ENCODE measurements at places on chromosomes 12 and 14. TPM values are rescaled to one million over a fixed set of nuclear protein-coding genes. Genes with fewer than 3 reads are reported as not detected.

DNA sequence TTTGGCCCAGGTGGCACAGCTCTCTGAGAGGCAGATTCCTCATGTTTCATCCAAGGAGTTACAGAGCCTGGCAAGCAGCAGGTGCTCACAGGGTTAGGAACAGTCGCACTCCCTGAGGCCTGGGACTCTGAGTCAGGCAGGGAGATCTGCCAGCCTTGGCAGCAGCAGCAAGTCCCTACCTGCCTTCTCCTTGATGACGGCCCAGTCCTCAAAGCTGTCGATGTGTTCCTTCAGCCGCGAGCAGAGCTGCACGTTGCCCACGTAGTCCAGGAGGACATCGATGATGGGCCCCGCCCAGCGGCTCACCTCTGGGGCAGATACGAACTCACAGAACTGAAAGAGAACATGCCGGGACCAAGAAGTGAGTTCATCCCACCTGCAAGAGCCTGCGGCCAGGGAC, 10.4 kb downstream of the FAM181A start:
- no peak for DNase-seq

DNA sequence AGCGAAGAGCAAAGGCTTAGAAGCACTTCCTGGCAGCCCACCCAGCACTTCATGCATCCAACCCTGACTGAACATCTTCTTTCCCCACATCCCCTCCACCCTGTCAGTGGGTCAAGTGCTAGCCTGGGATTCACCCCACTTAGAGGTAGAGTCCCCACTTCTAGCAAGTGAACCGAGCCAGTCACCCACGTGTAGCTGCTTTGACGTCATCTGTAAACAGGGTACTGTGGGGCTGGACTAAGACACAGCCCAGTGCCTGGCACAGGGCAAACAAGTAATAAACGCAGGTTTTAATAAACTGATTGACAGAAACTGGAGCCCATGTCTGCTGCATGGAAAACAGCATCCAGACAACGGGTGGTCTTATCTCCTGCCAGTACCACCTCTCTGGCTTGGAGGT, 61.7 kb downstream of the ITPK1 start:
- no peak for DNase-seq

- peak; percentile 66 for DNase-seq
These were observed 4.1 kb upstream of the SLC7A7 start for GRCh38 chr14:22819151-22819988.

DNA sequence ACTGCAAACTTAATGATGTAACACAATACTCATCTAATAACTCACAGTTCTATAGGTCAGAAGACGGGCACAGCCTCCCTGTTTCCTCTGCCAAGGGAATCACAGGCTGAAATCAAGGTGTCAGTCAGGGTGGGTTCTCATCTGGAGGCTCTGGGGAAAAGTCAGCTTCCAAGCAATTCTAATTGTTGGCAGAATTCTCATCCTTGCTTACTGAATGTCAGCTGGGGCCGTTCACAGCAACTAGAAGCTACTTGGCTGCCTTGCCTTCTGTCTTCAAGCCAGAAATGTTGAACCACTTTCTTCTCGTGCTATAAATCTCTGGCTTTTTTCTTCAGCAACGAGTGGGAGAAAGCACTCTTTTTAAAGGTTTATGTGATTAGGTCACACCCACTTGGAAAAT, 80.1 kb upstream of the PDZRN4 start:
- no peak for DNase-seq

Gene SLCO1B1
- total RNA-seq, result not detected

GRCh38 chr14:102499401-102500157, 10.0 kb downstream of the ANKRD9 start:
- DNase-seq, result peak; percentile 91

GRCh38 chr14:68516342-68516741, 276.5 kb downstream of the ZFP36L1 start:
- DNase-seq, result no peak

GRCh38 chr14:50615552-50615951, 52.6 kb downstream of the SAV1 start:
- DNase-seq, result no peak

- DNase-seq, result peak; percentile 43
These were observed 534 bp downstream of the PPP2R3C start for GRCh38 chr14:35121026-35121886.

DNA sequence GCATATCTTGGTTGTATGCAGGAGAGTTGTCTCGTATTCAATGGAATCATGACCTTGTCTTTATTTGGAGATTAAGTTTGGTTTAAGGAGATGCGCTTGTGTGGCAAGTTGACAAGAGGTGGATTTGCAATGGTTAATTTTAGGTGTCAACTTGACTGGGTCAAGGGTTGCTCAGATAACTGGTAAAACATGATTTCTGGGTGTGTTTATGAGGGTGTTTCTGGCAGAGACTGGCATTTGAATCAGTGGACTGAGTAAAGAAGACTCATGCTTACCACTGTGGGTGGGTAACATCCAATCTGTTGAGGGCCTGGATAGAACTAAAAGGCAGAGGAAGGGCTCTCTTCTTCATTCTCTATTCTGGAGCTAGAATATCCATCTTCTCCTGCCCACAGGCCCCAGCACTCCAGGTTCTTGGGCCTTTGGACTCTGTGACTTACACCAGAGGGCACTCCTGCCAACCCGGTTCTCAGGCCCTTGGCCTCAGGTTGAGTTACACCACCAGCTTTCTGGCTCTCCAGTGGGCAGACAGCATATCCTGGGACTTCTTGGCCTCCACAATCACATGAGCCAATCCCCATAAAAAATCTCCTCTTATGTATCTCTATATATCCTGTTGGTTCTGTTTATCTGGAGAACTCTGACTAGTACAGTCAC, 141.5 kb upstream of the ARID2 start:
- no peak for DNase-seq

DNA sequence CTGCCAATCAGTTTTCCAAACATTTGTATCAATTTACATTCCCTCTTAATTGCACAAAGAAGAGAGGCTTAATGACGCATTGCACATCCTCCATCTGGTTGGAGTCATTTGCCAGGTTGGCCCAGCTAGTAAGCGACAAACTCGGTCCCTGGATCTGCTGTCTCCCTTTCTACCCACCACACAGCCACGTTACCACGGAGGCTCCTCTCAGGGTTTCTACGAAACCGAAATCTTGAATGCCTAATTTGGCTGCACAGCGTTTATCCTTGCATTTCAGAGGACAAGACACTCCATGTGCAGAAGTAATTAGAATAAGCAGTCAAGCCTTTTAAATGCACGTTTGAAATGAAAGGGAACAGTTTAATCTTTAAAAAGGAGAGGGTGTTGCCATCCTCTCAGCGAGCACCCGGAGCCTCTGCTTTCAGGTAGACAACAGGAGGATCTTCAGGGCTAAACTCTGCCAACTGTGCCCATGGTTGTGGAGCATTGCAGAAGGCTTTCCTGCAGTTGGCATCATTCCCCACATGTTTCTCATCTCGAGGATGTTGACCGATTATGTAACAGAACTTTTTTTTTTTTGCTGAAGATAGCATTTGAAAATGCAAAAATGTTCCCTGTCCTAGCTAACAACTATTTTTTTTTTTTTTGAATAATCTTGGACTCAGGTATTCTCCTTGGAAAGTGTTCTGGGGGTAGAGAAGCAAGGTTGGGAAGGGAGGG, 37.8 kb downstream of the SLC24A4 start:
- DNase-seq, result no peak

DNA sequence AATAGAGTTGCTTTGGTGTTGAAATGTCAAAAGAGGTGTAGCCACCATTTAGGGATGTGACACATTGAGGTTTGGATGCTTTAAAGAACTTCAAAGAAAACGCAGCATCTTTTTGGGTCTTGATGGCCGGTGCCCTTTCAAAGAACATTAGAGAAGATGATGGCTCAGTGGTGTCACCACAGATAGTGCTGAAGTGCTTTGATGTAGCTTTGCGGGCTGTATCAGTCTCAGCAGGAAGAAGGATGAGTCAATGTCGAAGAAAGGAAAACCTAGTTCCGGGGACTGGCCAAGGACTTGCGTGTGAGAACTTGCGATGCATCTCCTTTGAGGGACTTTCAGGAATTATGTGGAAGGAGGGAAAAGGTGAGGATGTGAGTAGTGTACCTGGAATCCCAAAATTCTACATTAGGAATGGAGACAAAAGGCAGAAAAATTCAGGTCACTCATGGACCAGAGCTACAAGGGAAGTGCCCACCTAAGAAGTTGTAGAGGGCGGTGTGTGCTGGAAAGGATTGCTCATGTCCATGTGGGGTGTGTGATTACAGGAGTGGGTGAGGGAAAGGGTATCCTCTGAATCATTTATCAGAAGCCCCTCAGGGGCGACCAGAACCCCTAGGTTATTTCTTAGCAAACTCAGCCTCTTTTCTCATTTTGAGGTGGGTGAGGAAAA, 39.7 kb upstream of the GZMB start:
- no peak for DNase-seq

DNA sequence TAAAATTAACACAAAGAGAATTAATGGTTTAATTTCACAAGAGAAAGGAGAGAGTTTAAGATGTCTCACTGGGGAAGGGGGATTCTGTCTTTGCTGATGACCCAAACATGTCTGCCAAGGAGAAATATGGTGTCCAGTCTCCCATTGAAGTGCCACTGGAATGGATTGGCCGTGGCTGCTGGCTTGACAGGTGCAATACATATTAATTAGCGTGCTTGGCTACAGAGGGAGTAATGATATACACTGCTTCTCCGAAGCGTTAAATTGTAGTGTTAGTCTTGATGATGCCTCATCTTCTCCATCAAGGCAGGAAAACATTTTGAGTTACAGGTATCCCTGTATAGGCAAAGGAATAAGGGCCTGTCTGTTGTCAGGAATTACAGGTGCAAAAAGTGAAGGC, 393.4 kb upstream of the TMPO start:
- no peak for DNase-seq

DNA sequence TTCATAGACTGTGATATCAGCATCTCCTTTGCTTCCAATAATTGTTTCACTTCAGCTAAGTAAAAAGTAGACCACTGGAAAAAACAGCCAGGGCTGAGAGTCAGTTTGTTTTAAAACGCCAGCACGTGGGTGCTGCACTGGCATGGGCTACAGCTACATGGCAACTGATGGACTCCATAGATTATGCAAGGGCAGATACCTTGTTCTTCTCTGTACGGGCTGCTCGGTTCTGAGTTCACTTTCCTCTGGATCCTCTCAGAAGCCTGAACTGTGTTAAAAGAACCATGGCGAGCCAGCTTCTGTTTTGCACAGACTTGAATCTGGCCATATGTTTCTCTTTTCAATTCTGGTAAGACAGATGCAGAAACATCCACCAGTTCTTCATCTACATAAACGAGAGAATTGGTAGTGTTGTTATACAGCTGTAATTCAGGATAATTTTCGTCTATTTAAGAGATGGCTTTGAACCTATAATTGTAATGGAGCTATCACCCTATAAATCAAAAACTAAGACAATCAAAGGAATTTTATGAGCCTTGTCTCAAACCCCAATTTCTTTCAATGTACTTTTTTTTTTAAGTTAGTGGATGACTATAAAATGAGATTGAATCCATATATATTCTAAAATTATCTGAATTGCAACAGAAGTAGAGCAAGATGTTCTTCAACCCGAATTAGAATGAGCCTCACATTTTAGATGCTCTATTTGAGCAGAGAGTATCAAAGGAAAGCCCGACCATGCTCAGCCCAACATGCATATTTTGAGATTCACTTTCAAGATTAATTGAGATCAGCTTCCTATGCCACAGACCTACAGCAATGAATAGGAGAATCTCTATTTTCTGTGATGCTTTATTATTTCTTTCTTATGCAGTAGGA, 31.5 kb downstream of the E2F7 start:
- DNase-seq, result no peak

DNA sequence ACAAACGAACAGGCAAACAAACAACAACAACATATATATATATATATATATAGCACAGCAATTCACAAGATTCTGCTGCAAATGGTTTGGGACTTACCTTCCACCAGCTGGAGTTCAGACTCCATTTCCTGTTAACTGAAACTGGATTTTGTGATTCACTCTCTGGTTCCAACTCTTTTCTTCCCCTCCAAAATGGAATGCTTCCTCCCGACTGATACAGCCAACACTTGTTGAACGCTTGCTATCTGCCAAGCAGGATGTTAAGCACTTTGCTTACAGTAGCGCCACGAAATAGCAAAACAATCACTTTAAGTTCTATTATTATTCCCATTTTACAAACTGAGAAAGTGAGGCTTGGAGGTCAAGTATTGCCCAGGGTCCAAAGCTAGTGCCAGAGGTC, 116.0 kb upstream of the TMEM132C start:
- DNase-seq, result no peak

DNA sequence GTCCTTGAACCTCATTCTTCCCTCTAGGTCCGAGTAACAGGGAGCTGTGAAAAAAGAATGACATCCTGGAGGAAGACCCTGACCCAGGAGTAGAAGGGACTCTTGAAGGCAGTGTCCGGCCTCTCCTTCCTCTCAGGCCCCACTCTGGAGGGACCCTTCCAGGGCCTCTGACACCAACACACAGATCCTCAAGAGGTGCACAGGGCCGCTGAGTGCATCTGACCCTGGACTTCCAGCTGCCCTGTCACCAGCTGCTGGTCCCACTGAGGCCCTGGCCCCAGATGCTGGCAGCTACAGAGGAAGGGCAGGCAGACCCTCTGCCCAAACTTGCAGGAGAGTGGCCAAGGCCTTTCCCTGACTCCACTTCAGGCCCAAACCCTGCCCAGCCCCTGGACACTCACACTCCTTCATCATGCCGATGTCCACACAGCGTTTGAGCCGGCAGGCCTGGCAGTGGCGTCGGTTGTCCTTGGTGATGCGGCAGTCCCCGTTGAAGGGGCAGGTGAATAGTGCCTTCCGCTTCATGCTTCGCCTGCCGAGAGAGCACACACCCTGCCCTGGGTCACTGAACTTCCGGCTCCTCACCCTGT, 40.1 kb downstream of the VDR start:
- no peak for DNase-seq

GRCh38 chr14:89855961-89856656, 98.4 kb downstream of the EFCAB11 start:
- DNase-seq, result no peak

GRCh38 chr14:88195676-88196075, 127.4 kb downstream of the KCNK10 start:
- DNase-seq, result no peak

DNA sequence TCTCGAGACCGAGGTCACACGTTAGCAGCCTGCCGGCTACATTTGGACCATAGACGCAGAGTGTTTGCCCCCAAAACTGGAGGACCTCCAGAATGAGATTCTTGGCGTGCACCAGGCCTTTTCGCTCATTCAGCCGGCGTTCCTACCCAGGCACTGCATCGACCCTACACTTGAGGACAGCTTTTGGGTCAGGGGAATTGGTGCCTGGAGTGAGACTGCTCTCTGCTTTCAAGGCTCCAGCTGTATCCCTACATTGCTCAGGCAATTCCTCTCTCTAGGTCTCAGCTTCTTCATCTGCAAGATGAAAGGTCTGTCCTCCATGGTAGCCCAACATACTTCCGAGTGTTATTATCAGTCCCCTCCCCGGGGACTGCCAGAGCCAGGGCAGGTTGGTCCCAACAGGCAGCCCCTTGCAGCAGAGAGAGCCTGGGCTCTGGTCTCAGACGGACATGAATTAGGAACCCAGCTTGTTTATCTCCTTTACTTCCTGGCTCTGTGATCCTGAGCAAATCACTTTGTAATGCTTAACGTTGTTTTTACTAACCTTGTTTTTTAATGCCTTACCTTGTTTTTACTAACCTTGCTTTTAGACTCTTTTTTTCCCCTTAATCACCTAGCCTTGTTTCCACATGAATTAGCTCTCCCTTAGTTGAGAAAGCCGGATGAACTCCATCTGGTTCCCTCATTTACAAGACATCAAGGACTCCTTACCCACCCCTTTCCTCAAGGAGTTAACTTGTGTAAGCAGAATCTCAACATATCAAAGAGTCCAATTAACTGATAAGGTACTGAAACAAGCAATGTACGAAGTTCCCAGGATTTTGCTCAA, 892 bp downstream of the TCHP start:
- no peak for DNase-seq

- no peak for DNase-seq
These were observed 1.6 kb upstream of the TXNRD1 start for GRCh38 chr12:104213952-104214351.
